NCI-H2081 (cell line): ENCODE measurements at places on chromosomes 11 and 22.

DNA sequence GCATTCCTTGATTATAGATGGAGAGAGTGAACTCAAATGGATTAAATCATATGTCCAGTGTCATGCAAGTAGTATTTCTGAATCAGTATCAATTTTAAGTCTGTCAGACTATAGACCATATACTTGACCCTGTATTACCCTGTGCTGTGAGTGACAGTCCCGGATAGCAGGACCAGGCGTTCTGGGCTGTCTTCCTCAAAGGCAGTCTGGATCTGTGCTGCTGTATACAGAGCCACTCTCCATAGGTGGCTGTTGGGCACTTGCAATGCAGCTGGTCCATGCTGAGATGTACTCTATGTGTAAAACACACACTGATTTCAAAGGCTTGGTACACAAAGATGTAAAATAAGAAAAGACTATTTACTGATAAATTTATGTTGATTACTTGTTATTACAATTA is 294.3 kb downstream of the OPCML start:
- no peak for DNase-seq

GRCh38 chr22:41431656-41432055 is 14.9 kb downstream of the TOB2 start:
- no peak for DNase-seq

DNA sequence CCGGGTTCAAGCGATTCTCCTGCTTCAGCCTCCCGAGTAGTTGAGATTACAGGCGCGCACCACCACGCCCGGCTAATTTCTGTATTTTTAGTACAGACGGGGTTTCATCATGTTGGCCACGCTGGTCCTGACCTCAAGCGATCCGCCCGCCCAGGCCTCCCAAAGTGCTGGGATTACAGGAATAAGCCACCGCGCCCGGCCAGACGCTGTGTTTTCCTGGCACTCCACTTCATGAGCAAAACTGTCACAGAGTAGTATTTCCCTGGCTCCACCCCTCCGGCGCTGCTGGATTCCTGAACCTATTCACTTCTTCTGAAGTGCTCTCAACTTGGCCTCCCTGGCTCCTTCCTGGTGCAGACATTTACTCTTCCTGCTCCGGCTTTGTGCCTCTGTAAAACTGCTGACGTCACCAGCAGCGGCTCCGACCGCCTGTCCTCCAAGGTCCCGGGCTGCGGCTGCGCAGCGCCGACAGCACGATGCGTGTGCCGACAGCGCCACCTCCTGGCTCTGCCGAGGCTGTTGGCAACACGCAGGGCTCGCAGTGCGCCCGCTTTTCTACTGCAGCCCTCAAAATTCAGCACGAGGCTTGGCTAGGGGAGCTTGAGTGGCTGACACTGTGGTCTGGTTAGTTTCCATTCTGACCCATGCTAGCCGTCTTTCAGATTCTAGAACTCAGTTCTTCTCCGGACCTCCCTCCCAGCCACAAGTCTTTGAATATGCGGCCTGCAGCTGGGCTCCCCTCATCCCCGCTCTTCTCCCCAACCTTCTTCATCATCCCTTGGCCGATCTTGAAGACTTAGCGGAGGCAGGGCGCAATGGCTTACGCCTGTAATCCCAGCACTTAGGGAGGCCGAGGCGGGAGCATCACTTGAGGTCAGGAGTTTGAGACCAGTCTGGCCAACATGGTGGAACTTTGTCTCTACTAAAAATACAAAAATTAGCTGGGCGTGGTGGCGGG is 36.6 kb downstream of the APOL3 start:
- peak; percentile 85 for DNase-seq

- DNase-seq = no peak
These were observed 7.2 kb upstream of the CBX6 start for GRCh38 chr22:38879108-38879729.

DNA sequence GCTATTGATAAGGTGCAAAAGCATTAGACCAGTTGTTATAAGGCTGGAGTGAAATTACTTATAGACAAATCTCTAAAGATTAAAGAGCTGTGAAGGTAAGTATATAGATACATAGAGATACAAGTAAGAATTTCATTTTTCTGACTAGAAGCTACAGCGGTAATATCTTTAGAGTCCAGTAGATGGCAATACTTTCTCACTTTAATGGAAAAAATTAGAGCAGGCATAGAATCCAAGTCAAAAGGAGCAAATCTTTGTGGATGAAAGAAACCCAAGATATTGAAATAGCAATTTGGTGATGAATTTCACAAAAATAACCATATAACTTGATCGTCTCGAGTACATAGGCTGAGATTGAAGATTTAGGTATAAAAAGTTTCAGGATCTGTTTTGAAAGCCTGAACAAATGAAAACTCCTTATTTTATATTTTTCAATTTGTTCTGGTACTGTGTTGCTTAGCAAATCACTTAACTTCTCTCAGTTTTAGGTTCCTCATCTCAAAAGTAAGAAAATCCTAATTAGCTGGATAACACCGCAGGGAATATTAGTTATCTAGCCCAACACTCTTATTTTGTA is 81.9 kb downstream of the UVRAG start:
- peak; percentile 18 for DNase-seq

GRCh38 chr22:27621486-27622070 is 180.0 kb downstream of the MN1 start:
- no peak for DNase-seq

- no peak for DNase-seq
These were observed 731 bp downstream of the NTM start for GRCh38 chr11:131370901-131371790.

DNA sequence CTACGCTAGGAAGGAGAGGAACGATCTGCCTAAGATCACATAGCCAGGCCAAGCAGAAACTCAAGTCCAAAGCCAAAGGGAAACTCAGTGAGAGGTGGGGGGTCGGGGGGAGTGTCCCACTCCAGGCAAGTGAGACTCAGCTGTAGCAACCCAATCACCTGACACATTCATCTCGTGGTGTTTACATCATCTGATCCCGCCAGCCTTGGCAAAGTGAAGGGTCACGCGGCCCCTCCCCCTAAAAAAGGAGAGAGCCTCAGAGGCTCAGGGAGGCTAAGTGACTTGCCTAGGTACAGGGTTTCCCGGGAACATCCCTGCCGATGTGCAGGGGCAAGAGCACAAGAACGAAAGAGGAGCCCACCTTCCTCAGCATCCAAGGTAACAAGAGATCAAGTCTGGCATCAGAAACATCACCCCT is 21.5 kb downstream of the MYH9 start:
- DNase-seq = no peak

DNA sequence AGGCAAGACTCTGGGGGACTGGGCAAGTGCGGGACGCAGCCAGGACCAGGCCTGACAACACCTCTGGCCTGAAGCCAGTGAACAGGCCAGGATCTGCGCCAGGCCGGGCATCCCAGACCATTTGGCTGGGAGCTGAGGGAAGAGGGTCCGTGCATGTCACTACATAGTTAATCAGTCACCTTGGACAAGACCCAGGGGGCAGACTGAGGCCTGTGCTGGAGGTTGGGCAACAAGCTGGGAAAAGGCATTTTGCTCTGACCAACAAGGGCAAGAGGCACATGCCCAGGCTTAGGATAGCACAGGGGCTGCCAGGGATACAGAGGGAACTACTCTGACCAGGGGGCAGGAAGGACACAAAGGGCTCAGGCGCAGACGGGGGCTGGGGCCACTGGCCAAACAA is 7.0 kb upstream of the CHADL start:
- no peak for DNase-seq

DNA sequence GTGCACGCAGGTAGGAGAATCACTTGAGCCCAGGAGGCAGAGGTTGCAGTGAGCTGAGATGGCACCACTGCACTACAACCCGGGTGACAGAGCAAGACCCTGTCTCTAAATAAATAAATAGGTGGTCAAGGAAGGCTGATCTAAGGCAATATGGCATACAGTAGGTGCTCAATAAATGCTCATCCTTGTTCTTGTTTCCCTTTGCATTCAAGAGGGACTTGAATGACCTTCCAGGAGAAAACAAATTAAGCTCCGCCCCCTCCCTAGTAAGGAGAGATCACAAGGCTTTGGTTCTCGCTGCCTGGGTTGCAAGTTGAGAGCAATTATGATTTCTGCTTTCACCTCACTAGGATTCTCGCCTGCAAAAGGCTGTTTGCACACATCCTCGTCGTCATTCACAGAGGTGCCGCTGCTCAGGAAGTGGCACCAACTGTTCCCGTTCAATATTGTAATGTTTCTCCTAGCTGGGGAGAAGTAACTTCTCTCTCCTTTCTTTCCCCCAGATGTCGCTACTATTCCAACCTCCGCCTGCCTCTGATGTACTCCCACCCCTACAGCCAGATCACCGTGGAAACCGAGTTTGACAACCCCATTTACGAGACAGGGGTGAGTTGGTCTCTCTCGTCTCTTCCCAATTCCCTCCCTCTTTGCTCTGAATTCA is 51.8 kb upstream of the ASPHD2 start:
- no peak for DNase-seq

DNA sequence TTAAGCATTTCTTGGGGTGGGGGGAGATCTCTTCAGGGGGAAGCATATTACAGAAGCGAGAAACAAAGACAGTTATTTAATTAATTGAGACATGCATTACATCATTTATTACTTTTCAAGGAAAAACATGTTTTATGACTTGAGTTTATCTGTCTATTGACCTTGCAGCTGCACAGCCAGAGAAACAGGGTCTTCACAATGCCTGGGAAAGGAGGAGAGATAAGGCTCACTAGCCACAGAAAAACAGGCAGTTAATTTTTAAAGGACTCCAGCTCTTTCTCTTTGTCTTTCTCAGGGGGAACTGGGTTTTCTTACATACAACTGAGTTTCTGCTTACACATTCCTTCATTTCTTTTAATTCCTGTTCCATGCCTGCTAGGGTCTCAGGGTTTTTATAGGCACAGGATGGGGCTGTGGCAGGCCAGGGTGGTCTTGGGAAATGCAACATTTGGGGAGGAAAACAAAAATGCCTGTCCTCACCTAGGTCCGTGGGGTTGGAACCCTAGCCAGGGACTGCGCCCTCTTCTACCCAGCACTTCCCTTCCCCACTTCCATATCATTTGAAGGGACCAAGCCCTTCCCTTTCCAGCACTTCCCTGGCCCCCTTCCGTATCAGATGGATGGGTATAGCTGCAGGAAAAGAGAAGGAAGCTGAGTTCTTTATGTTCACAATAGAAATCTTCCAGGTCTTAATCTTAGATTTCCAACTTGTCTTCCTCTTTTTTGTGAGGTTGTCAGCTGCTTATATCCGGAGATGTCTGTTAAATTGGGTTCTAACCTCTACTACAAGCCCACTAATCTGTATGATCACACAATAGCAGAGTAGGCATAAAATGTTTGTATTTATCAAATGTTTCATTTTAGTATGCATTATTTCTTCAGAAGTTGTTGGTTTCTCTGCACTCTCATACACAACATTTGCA is 38.3 kb downstream of the BIRC2 start:
- DNase-seq = no peak

DNA sequence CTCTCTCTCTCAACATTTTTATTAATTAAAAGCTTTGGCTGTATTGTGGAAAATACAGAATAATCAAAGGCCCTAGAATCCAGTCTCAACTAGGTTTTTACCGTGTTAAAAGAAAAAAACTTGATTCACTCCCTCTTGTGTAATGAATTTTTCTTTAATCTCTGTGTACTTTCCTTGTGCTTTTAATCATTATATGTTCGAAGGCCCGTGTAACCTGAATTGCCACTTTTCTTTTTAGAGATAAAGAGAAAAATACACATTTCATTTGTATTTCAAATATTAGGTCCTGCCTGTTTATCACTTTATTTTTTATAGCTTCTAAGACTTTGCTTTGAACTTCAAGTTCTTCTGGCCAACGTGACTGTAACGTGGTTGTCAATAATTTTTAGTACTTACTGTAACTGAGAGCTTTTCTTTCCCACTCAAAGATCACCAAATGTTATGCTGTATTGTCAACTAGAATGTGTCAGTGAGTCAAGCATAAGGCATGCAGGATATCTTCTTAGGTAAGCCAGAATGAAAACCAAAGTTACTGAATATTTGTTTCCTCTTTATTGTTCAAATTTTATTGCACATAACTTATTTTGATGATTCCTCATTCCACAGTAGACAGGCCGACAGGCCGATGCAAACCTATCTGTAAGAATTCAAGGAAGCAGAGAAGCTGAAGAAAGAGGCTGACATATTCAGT is 23.3 kb upstream of the FAR1 start:
- no peak for DNase-seq

DNA sequence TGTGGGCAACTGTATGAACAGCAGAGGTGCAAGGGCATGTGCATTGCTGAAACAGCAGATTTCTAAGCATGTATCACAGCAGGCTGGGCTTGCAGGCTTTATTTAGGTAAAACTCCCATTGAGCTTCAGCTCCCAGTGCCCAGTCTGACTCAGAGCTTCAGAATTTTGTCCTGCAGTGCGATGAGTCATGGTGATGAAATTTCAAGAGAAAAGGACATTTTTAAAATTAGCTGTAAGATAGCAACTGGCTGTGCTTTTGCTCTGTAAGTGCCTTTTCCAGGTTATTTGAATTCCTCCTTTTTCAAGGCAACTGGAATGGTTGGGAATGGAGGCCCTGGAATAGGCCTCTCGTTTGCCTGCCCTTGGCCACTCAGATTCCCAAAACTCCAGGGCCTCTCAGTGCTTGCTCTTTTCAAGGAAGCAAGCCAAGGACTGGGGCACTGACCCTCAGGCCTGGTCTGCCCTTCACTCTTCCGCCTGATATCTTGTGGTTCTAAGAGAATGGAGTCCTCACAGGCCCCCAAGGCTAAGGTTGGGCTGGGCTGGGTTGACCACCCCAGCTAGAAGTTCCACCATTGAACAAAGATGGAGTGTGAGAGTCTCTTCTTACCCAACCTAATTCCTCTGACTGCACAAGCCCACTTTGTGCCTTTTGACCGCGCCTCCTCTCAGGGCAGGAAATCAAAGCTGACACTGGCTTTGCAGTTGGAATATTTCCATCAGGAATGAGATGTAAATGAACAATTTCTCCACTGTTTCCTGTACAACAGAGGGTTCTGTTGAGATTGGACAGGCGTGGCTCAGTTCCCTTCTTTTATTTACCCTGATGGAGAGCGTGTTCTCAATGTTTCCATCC is 59.5 kb upstream of the PRSS23 start:
- DNase-seq = no peak

DNA sequence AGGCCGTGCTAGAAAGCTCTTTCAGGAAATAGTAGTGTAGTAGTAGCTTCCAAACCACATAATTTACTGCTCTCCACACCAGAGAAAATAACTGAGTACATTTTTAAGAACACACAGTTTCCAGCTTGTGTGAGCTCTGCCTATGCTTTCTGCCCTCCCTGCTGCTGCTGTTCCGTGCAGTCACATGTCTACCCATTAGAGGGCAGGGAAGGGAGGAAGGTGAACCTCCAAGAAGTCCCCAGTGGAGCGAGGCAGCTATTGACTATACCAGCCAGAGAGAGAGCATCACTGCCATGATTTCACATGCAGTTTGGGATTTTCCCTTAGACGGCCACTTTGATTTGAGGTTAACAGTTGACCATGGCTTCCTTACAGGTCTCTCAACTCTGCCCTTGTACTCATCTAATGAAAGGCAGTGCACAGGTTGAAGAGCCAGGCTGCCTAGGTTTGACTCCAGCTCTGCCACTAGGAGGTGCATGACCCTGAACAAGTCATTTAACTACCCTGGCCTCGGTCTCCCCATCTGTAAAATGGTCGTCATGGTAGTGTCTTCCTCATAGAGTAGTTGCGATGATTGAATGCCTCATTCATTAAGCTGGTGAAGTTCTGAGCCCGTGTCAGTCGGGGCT is 19.7 kb upstream of the CTTN start:
- no peak for DNase-seq

GRCh38 chr11:109865548-109866186 is 227.5 kb upstream of the ZC3H12C start:
- peak; percentile 21 for DNase-seq

- DNase-seq = no peak
These were observed 85.8 kb upstream of the SC5D start for GRCh38 chr11:121206810-121207209.

GRCh38 chr11:40291329-40291728 is 1168.1 kb downstream of the LRRC4C start:
- DNase-seq = no peak
